Left renal pelvis (tissue), 4 donors: ENCODE measurements at places on chromosomes 4 and X. TPM values are rescaled to one million over a fixed set of nuclear protein-coding genes. Genes with fewer than 3 reads are reported as not detected.

The LRP2BP gene
- polyA plus RNA-seq, result 3.1 TPM

The IL1RAPL2 gene
- polyA plus RNA-seq, result 1.5 TPM

The MAOA gene
- 2.7 TPM for polyA plus RNA-seq

The NEIL3 gene
- polyA plus RNA-seq, result 7.7 TPM

The CNKSR2 gene
- 3.4 TPM for polyA plus RNA-seq

The TMEM156 gene
- polyA plus RNA-seq, result 4.4 TPM

The CHRDL1 gene
- polyA plus RNA-seq, result 9.8 TPM

The EXOC1L gene
- polyA plus RNA-seq, result not detected

The PDLIM3 gene
- polyA plus RNA-seq, result 3.7 TPM

The CDKN2AIP gene
- polyA plus RNA-seq, result 35.0 TPM

The NLGN4X gene
- polyA plus RNA-seq, result 18.7 TPM

The NMU gene
- 13.5 TPM for polyA plus RNA-seq

The PALLD gene
- polyA plus RNA-seq, result 207 TPM

The RAB39B gene
- 3.0 TPM for polyA plus RNA-seq

The UGT2A3 gene
- 72.5 TPM for polyA plus RNA-seq

The TBX22 gene
- 16.5 TPM for polyA plus RNA-seq

The ARX gene
- not detected for polyA plus RNA-seq

The RBMXL3 gene
- polyA plus RNA-seq, result not detected

The FGF5 gene
- polyA plus RNA-seq, result 0.17 TPM

The PRDM5 gene
- 14.5 TPM for polyA plus RNA-seq

The SSX3 gene
- polyA plus RNA-seq, result not detected

The ARHGAP36 gene
- polyA plus RNA-seq, result not detected

The BEX2 gene
- 78.4 TPM for polyA plus RNA-seq

The GLA gene
- 32.0 TPM for polyA plus RNA-seq

The CENPE gene
- 10.9 TPM for polyA plus RNA-seq

The CLNK gene
- 0.52 TPM for polyA plus RNA-seq

The TEX13C gene
- polyA plus RNA-seq, result not detected

The G6PD gene
- polyA plus RNA-seq, result 47.5 TPM

The FAM9B gene
- polyA plus RNA-seq, result 0.19 TPM

The ADRA2C gene
- polyA plus RNA-seq, result 8.2 TPM

The SLC49A3 gene
- 4.0 TPM for polyA plus RNA-seq

The PRR32 gene
- polyA plus RNA-seq, result not detected

The PGAM4 gene
- 0.26 TPM for polyA plus RNA-seq

The C4orf51 gene
- polyA plus RNA-seq, result not detected

The CENPVL2 gene
- 0.16 TPM for polyA plus RNA-seq

The PAGE4 gene
- polyA plus RNA-seq, result 1.5 TPM

The C4orf50 gene
- 0.01 TPM for polyA plus RNA-seq

The ERAS gene
- 0.18 TPM for polyA plus RNA-seq

The SLC25A53 gene
- 8.9 TPM for polyA plus RNA-seq

The PCSK1N gene
- polyA plus RNA-seq, result 4.6 TPM

The SPANXN4 gene
- not detected for polyA plus RNA-seq

The PDCL2 gene
- polyA plus RNA-seq, result not detected

The PPEF2 gene
- polyA plus RNA-seq, result not detected

The ZMAT1 gene
- 11.1 TPM for polyA plus RNA-seq

The ZAR1 gene
- polyA plus RNA-seq, result 0.15 TPM

The ADH1C gene
- 127 TPM for polyA plus RNA-seq

The GALNTL6 gene
- 0.65 TPM for polyA plus RNA-seq
